ENCODE measurements at places on chromosomes 6 and 20.

DNA sequence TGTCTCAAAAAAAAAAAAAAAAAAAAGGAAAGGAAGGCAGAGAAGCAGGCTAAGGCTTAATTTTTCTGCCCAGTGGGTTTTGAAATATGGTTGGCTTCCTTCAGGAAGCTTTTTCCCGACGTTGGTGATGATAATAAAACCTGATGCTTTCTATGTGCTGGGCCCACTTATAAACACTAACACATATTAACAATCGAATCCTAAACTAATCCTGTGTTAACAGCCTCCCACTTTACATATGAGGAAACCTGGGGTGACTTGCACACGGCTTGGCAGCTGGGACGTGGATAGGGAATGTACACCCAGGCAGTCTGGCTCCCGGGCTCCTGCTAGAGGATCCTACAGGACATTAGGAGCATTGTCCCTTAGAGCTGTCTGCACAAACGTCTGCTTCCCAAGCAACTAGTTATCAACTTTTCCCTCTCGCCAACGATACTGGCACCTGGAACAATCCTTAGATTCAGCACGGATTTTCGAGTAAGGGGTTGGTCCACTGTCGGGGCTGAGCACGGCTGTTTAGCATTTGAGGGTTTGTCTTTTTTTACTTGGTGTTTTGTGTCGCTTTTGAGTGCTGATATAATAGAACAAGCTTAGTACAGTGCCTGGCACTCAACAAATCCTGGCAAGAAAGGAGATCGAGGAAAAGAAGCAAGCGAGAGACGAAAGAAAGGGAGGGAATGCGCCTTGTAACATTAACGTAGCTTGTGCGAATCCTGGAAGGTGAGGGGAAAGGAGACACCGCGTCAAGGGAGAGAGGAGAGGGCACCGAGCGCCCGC lies 622 bp upstream of the KIZ start:
- DNase-seq: no peak

- DNase-seq: peak; percentile 84
Observed at GRCh38 chr6:134178161-134179044, 126.0 kb upstream of the SLC2A12 start.

DNA sequence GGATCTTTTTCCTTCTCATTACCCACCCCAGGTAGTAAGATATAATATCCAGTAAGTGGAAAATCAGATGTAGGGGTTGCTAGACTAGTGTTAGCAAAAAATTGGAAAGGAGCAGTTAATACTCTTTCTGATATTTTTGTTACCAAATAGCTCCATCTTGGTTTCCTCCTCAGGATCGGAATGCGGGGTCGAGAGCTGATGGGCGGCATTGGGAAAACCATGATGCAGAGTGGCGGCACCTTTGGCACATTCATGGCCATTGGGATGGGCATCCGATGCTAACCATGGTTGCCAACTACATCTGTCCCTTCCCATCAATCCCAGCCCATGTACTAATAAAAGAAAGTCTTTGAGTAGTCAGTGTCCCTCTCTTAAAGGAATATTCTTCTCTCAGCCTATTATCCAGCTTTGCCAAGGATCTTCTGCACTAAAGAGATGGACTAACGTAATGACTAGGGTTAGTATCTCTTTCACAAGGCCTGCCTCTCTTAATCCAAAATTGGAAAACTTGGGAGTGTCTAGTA lies 1.5 kb downstream of the ROMO1 start:
- no peak for DNase-seq

- DNase-seq: no peak
Observed at GRCh38 chr6:48281217-48281616, 170.2 kb upstream of the PTCHD4 start.

DNA sequence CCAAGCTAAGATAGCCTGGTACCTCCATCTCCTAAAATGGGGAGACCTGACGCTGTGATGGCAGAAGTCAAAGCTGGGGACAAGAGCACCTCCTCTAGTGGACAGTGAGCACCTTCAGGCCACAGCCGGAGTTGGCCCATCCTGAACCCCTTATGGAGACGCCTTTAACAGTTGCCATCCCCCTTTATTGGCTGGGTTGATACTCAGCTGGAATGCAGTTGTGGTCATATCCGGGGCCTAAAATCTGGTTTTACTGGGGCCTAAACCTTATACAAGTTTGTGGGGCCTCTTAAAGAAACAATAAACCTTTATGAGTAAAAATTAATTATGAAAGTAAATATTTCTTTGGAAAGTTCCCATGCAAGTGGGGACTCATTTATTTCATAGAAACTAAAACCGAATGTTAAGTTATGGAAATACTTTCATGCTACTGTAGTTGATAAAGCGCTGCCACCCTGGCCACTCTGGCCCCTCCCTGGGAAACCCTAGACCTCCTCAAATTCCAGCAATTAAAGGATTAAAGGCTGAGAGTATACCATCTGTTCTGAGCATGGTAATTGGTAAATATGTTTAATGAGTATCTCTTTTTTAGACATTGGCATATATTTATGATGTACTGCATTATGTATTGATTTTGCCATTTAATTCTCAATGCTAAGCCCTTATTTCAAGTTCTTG lies 95.1 kb upstream of the SASH1 start:
- no peak for DNase-seq

- no peak for DNase-seq
Observed at GRCh38 chr6:35557239-35557638, 44.5 kb upstream of the TULP1 start.

GRCh38 chr20:845941-846893 lies 12.7 kb downstream of the FAM110A start:
- DNase-seq: no peak

DNA sequence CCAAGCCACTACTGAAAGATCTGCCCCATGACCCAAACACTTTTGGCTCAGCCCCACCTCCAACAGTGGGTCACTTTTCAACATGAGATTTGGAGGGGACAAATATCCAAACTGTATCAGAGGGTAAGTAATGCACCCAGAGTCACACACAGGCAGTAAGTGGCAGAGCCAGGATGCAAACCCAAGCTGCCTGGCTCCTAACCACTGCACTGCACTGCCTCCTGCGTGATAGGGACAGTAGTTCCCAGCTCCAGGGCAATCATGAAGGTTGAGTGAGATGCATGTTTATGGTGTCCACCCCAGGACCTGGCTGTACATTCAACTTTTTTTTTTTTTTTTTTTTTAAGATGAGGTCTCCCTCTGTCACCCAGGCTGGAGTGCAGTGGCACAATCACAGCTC lies 88.2 kb downstream of the TOX2 start:
- DNase-seq: no peak

- DNase-seq: no peak
Observed at GRCh38 chr6:155126727-155127439, 131.8 kb downstream of the TIAM2 start.

DNA sequence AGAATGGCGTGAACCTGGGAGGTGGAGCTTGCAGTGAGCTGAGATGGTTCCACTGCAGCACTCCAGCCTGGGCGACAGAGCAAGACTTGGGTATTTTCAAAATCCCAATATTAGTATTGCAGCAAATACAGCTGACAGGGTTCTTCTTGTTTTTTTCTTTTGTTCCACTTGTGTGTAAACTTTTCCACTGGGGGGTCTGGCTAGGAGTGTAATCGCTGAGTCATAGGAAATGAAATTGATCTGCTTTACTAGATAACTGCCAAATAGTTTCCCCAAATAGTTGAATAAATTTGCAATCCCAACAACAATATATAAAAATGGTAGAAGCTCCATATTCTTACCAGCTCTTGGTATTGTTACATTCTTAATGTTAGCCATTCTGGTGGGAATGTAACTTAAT lies 526.0 kb upstream of the SOX4 start:
- DNase-seq: no peak

DNA sequence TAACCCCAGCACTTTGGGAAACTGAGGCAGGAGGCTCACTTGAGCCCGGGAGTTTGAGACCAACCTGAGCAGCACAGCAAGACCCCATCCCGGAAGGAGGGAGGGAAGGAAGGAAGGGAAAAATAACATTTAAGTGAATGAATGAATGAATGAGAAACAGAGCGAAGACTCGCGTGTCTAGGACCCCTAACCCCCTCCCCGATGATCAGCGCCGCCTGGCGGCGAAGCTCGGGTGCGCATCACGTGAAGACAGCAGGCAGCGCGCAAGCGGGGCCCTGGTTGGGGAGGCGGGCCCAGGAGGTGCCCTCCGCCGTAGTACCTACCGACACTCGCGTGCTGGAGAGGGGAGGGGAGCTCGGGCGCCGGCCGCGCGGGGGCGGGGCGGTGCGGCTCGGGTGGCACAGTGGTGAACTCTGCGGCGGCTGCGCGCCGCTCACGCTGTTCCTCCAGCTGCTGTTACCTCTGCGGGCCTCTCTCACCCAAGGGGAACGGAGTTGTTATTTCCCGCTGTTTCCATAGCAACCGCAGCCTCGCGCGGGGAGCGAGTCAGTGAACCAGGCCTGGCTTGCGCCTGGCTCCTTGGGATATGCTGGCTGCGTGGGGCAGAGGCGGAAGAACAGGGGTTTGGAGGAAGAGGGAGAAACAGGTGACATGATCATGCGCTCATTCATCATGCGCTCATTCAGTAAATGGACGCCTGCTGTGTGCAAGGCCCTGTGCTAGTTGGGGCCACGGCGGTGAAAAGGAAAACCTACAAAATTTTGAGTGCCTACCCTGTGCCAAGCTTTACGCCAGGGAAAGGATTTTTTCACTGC lies 2.0 kb upstream of the DCDC2 start:
- peak; percentile 81 for DNase-seq

DNA sequence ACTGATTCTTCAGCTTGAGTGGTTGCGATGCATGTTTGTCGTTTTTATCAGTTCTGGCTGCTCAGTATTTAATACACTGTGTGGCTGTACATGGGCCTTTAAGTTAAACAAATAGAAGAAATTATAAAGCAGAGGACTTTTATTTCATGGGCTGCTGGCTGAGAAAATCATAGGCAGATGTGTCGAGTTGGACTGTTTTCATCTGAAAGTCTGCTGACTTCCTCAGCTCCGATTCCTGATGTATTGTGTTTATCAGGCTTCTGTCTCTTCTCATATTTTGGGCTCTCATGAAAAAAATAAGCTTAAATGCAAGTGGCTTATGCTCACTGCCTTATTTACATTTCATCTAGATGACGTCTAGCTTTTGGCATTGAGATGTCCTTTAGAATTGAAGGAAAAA lies 129.5 kb upstream of the GGTLC1 start:
- DNase-seq: no peak

DNA sequence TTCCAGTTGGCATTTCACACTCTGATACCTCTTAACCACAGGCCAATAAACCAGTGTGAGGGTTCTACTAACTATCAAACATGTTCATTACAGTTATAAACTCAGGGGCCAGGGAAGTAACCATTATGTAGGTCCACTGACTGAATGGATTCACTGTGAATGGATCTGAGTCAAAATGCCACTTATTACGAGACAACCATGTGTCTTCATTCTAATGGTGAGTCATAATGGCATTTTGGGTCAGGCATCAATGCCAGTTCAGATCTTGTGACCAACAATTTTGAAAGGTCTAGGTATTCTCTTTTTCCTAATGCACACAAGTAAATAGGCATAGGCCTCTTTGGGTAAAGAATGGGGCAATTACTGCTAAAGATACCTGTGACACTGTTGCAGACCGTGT lies 112.2 kb upstream of the HEY2 start:
- DNase-seq: no peak

DNA sequence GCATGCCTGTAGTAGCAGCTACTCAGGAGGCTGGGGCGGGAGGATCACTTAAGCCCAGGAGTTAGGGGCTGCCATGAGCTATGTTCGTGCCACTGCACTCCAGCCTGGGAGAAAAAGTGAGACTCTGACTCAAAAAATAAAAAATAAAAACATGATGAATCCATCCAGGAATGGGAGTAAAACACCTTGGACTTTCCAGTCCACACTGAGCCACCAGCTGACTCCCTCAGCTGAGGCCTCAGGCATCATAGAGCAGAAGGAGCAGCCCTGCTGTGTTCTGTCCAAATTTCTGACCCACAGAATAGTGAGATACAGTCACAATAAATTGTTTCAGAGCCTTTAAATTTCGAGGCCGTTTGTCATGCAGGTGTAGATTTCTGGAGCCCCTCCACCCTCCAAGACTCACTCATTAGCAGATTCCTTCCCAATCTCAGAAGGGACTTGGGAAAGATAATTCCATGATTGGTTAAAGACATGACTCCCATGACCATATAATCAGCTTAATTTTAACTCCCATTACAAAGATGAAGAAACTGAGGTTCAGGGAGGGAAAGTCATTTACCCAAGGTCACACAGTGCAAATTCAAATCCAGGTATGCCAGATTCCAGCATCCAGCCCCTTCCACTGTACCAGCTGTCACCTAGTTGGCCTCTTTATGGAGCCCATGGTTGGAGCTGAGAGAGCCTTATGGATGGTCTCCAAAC lies 9.0 kb upstream of the MMP9 start:
- no peak for DNase-seq

DNA sequence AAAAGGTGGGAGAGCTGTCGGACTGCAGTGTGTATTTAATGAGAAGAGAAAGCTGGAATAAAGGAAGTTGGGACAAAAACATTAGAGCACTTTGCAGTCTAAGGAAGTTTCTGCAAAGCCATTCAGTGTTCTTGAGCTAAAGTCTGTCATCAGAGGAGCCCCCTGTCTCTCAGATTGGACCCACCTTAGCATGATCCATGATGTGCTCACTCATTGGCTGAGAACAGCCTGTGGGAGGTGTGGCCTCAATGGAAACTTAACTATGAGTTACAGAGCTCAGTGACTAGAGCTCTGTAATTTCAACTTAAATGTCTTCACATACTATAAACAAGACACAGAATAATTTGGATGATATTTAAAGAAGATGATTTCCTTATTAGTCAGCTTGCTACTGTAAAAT lies 437.0 kb downstream of the BTBD3 start:
- no peak for DNase-seq

DNA sequence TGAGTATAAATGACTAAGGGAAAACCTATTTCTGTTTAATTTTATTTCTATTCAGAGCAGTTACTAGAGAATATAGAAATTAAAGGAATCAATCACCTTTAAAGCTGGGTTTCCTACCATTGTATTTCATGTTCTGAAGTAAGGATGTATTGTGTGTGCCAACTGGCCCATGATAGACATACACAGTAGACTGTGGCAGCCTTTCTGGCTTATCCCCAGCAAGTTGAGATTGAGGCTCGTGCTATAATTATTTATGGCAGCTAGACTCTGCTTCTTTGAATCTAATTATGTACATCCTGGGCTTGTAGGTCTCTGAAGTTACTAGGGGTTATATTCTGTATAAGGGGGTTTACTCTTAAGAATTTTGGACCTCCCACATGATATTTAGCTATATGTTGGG lies 44.4 kb downstream of the ZNF292 start:
- no peak for DNase-seq

DNA sequence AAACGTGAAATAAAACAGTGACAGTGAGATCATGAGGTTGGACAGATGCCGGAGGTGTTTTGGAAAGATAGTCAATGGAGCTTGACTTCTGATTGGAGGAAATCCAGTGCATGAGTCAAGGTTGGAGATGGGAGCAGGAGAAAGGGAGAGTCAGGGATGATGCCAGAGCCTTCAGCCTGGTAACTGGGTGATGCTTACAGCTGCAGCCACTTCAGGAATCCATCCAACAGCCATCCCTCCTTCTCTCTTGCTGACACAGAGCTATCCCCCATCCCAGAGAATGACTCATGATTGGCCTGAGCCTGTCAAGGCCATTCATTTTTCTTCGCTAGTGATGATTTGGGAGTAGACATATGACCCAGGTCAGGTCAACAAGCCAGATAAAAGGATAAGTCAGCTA lies 112.8 kb downstream of the SAMD5 start:
- no peak for DNase-seq
